ENCODE measurements at places on chromosomes 4 and X. TPM values are rescaled to one million over a fixed set of nuclear protein-coding genes. Genes with fewer than 3 reads are reported as not detected.

The MAGEC2 gene
- not detected for total RNA-seq

The GBA3 gene
- total RNA-seq: not detected

The GLUD2 gene
- not detected for total RNA-seq

The SYTL4 gene
- total RNA-seq: 8.2 TPM

The GTPBP6 gene
- total RNA-seq: 67.7 TPM

The TSPAN6 gene
- total RNA-seq: 0.68 TPM

The KLHL13 gene
- total RNA-seq: 0.20 TPM

The C1QTNF7 gene
- total RNA-seq: not detected

The LARP1B gene
- 13.4 TPM for total RNA-seq

DNA sequence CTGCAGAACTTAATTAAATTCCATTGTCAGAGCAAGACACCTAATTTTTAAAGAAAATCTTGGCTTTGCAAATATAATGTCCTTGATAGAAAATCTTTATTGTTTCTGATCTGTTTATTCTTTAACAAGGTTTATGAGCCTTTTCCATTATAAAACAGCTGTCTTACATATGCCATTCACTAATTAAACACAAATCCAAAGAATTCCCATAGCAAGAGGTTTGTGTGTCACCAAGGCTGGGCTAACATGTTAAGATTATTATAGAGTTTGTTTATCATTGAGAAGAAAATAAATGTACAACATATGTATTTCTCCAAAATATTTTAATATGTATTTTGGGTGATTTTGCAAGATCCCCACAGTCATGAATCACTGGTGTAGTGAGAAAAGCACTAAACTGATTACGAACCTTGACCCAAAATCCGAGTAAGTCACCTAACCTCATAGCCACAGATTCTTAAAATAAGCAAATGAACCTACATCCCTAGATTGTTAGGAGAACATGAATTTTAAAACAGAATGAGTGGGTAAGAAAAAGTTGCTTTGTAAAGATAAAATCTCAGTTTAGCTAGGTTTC is 694.8 kb upstream of the INTU start:
- no peaks in the 10 kb centered on the region for H3K27me3 ChIP-seq
- no peak overlapping the region for H3K4me3 ChIP-seq

DNA sequence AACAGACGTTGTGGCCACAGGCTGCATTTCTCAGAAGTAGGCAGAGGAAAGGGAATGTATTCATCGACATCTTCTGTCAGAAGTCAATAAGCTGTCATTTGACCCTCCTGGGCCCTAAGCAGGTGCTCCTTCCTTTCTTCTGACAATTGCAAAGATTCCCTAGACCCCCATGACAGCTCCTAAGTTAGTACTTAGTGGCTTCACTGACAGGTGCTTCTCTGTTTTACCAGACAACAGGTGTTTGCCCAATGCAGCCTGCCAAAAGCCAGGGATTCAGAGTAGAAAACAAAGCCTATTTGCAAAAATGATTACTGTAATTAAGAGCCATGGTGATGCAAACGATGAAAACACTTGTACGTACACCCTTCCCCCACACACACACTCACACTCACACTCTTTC is 7.5 kb upstream of the FGF5 start:
- H3K4me1 ChIP-seq: peaks cover 3% of the 10 kb centered on the region
- H3K4me3 ChIP-seq: no peak overlapping the region
- DNase-seq: no peak
- H3K27ac ChIP-seq: no peak overlapping the region
- no peaks in the 10 kb centered on the region for H3K36me3 ChIP-seq

DNA sequence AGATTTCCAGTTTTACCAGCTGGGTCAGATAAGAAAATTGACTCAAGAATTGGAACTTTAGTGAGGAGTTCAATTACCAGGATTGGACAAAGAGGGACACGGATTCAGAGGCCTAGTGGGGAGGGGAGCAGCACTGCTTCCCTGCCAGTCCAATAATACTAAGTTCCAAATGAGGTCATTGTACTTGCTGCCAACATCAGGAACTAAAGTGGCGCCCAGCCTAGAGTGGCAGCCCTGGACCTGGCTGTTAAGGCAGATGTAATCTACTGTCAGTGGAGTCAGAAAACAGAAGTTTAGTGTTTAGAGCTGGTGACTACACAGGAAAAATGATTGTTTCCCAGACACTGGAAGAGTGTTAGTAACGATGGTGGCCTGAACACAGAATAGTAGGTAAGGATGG is 42.7 kb upstream of the RAPGEF2 start:
- H3K27me3 ChIP-seq: peaks cover 1% of the 10 kb centered on the region
- no peak overlapping the region for H3K4me3 ChIP-seq
- no peaks in the 10 kb centered on the region for H3K36me3 ChIP-seq
- no peaks in the 10 kb centered on the region for H3K4me1 ChIP-seq
- DNase-seq: no peak

DNA sequence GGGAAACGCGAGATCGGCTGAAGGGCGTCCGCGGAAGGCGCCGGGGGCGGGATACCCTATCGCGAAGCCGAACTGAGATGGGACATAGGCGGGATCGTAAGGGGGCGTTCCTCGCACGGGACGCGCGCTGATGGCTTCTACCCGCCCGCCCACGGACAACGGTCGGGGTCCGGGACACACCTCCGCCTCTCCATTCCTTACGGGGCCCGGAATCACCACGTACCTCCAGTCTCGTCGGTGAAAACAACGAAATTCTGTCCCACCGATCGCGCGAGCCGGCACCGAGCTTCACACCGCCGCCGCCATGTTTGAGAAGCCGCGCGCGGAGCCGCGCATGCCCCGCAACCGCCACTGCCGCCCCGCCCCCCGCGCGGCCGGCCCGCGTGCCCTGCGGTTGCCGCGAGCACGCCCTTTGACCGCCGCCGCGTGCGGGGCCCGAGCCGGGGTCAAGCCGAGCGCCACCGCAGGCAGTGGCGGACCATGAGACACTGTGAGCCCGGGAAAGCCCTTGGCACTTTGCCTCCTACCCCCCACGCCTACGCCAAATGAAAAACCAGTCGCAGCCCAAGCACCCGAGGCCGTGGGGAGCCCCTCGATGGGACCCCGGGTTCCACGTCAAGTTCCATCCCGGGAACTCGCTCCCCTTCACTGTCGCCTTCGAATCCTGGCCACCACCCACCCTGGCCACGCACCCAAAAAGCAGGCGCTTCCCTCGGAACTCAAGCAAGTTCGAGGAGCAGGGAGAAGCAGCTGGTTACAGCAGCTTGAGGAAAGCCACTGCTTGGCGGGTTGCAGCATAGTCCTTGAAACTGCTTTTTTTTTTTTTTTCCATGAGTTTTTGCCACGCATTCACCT is at the start of gene SCML2:
SCML2 (minus strand) TSS at position 320 of the 855 bp plus-strand sequence. CDS start 20,617 bp downstream, outside the sequence.
- H3K4me1 ChIP-seq: peaks cover 2% of the 10 kb centered on the region
- H3K27ac ChIP-seq: no peak within 1 kb of the TSS
- DNase-seq: no peak

DNA sequence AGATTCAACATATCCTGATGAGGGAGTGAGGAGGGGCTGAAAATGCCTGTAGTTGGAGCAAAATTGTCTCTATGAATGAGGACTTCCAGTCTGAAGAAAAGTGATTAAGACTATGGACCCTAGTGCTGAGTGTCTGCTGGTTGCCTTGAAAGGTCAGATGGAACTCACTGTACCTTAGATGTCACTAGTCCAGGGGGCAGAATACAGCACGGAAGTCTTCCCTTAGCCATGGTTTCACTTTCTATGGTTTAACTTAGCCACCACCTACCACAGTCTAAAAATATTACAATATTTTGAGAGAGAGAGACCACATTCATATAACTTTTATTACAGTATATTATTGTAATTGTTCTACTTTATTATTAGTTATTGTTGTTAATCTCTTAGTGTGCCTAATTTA is 223.1 kb downstream of the FMR1NB start:
- no peaks in the 10 kb centered on the region for H3K4me1 ChIP-seq
- no peaks in the 10 kb centered on the region for H3K27me3 ChIP-seq
- H3K4me3 ChIP-seq: no peak overlapping the region
- H3K27ac ChIP-seq: no peak overlapping the region
- H3K36me3 ChIP-seq: no peaks in the 10 kb centered on the region
- DNase-seq: no peak

GRCh38 chr4:48588230-48589097 is 98.4 kb downstream of the ZAR1 start:
- H3K27me3 ChIP-seq: no peaks in the 10 kb centered on the region
- no peak for DNase-seq
- H3K4me3 ChIP-seq: no peak overlapping the region
- peaks cover 15% of the 10 kb centered on the region for H3K36me3 ChIP-seq

- DNase-seq: no peak
- peaks cover 28% of the 10 kb centered on the region for H3K4me1 ChIP-seq
- H3K4me3 ChIP-seq: peak within 1 kb of the TSS; percentile 95
- H3K27ac ChIP-seq: peak within 1 kb of the TSS; percentile 98
- peaks cover 5% of the 10 kb centered on the region for H3K36me3 ChIP-seq
- no peaks in the 10 kb centered on the region for H3K27me3 ChIP-seq
These were observed at the start of gene P2RY10 for GRCh38 chrX:78945186-78945912. TSS of gene P2RY10 (plus strand) at chrX:78945391. CDS start at chrX:78960521, 15,130 bp downstream.

DNA sequence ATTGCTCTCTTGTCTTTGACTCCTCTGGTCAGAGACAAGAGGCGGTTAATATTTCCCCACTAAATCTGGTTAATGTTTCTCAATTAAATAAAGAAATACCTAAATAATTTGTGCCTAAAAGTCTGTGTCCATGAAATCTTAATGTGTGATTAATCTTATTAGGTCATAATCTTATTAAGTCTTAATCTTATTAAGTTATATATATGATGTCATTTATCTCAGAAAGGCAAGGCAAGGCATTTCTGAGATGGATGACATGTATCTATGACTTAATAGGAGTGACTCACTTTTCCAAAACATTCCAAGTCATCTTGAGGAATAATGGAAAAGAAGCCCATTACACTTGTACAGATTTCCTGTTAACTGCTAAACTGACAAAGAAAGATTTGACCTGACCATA is 74.7 kb downstream of the TRAM1L1 start:
- no peaks in the 10 kb centered on the region for H3K4me1 ChIP-seq
- no peak for DNase-seq
- no peaks in the 10 kb centered on the region for H3K27me3 ChIP-seq
- no peak overlapping the region for H3K27ac ChIP-seq
- H3K36me3 ChIP-seq: no peaks in the 10 kb centered on the region
- H3K4me3 ChIP-seq: no peak overlapping the region

DNA sequence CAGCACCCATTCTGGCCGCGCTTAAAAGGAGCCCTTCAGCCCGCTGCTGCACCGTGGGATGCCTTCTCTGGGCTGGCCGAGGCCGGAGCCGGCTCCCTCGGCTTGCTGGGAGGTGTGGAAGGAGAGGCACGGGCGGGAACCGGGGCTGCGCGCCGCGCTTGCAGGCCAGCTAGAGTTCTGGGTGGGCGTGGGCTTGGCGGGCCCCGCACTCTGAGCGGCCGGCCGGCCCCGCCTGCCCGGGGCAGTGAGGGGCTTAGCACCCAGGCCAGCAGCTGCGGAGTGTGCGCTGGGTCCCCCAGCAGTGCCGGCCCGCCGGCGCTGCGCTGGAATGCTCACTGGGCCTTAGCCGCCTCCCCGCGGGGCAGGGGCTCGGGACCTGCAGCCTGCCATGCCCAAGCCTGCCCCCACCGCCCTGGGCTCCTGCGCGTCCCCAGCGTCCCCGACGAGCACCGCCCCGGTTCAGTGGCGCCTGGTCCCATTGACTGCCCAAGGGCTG is 111.3 kb downstream of the PCDH18 start:
- H3K27ac ChIP-seq: no peak overlapping the region
- no peak for DNase-seq
- no peak overlapping the region for H3K4me3 ChIP-seq
- no peaks in the 10 kb centered on the region for H3K36me3 ChIP-seq

GRCh38 chr4:175419236-175419718 is 392.8 kb downstream of the GPM6A start:
- H3K4me1 ChIP-seq: no peaks in the 10 kb centered on the region
- H3K27ac ChIP-seq: no peak overlapping the region
- no peaks in the 10 kb centered on the region for H3K27me3 ChIP-seq
